ENCODE measurements at places on chromosomes 6 and 20.
A peak's percentile ranks its signal among the peaks of the same experiment; 100 is the strongest.

- DNase-seq, result no peak
Measured at GRCh38 chr20:63956664-63957003, 418 bp upstream of the UCKL1 start.

DNA sequence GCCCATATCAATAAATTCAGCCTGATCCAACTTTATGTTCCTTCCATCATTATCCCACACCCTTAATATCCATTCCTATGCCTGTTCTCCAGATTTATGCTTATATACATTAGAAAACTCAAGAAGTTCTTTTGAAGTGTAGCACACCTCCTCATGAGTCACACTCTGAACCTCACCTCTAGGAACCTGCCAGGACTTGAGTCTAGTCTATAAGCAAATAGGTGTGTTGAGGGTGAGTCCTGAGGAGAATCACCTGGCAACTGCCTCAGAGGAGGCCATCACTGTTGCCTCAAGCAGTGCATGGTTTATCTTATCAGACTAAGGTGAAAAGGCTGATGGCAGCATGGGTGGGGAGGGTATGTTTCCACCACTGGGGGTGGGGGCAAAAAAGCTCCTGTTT lies 496.7 kb downstream of the C6orf118 start:
- DNase-seq, result no peak

DNA sequence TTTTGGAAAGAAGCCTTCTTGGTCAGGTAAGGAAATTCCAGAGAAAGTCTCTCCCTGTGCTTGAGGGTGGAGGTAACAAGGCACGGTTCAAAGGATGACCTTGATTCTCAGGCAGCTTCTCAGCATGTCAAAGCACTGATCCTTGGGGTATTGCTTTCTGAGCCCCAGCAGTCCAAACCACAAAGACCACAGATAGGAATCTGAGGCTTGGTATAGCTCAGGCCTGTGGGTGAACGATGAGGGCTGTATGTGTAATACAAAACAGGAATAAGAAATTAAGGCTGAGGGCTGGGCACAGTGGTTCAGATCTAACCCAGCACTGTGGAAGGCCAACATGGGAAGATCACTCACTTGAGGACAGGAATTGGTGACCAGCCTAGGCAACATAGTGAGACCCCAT lies 70.2 kb upstream of the SLC22A1 start:
- DNase-seq, result peak; percentile 16

- no peak for DNase-seq
Measured at GRCh38 chr6:76214546-76214945, 142.1 kb upstream of the IMPG1 start.

- peak; percentile 93 for DNase-seq
Measured at GRCh38 chr20:38985603-38986170, 23.5 kb downstream of the DHX35 start.

DNA sequence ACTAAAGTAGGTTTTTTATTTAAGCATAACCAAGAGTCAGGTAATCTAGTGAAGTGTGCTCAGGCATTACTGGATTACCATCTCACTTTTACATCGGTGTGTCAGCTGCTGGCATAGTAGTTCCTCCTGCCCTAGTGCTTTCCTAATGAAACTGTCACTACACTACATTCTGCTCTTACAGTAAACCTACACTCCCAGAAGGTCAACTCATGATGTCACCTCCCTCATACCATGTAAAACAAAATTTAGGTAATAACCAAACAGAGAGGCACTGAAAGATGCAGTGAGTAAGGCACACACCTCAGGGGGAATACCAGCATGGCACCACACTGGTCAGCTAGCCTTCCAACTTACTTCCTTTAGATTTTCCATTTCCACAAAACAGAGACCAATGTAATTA lies 23.3 kb downstream of the HUS1B start:
- no peak for DNase-seq

DNA sequence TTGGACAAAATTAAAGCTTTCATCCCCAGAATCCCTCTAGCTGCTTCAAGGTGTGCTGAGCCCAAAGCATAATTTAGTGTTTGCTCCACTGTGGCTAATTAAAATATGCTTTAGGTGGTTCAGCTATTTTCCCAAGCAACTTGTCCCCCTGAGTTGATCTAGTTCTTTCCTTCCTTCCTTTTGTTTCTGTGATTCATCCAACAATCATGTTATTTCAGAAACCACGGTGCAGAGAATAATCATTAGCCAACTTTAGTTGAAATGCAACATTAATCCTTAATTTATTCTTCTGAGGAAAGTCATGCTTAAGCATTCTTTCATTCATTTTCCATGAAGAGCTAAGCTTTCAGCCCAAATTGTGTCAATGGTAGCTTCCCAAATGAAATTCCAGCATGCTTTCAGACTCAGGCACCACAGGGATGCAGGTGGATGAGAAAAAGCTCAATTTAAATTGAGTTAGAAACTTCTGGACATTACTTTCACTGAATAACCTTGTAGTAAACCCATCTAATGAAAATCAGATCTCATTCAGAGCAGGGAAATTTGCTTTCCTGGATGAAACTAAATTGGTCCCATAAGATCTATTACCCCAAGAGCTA lies 209.0 kb upstream of the NT5E start:
- DNase-seq, result no peak

DNA sequence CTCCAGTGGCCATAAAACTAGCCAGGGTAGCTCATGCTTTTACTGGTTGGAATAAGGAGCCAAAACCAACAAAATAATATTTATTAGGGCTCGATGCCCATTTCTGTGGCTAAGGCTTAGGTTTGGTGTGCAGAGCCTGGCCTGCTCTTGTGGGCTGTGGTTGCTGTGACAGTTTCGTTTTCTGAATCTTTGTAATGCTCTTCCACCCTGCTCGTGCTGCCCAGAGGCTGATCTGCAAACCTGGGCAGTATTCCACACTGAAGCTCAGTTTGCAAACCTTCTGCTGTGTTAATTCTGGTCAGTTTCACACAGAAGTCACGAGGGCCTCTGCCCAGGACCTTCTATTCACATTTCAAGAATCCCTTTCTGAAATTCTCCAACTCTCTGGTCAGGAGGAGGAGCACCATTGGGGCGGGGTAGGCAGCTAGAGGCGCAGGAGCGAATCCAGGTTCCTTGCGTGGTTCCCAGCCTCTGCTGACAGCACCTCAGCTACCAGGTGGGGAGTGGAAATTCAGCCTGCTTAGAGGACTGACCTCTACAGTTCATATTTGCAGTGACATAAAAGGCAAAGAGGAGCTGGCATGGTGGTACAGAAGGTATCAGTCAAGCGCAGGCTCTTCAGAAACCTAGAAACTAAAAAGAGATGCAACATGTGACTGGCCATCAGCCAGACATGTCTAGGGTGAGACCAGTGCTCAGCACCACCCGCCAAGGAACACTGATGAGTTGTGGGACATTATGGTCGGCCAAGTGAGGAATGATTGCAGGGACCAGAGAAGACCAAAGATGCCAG lies 14.3 kb upstream of the C20orf144 start:
- DNase-seq, result peak; percentile 85

DNA sequence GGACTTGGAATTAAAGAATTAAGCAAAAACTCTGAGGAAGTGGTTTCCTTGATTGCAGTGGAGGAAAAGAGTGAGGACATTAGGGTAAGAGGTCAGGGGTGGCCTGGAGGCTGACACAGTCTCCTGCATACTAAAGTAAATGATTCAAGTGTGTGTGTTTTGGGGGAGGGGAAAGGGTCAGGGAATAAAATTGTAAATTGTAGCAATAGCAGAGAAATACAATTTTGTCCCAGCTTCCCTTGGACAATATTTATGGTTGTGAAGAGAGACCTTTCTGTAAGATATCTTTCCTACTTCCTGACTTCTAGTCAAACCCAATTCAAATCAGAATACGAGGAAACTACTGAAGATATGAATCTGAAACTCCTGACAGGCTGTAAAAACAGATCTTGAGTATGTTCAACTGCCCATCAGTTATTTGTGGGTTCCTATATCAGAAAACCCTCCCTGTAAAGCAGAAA lies 143.4 kb upstream of the HMGN3 start:
- no peak for DNase-seq

DNA sequence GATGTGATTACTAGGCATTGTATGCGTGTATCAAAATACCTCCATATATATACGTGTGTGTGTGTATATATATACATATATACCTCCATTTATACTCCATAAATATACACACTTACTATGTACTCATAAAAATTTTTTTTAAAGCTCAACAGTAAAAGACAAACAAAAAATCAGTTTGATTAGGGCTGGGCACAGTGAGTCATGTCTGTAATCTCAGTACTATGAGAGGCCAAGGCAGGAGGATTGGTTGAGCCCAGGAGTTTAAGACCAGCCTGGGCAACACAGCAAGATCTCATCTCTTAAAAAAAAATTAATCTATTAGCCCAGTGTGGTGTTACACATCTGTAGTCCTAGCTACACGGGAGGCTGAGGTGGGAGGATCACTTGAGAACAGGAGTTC lies 24.6 kb downstream of the PDSS2 start:
- no peak for DNase-seq

- peak; percentile 9 for DNase-seq
Measured at GRCh38 chr6:124885171-124885570, 77.1 kb upstream of the RNF217 start.

DNA sequence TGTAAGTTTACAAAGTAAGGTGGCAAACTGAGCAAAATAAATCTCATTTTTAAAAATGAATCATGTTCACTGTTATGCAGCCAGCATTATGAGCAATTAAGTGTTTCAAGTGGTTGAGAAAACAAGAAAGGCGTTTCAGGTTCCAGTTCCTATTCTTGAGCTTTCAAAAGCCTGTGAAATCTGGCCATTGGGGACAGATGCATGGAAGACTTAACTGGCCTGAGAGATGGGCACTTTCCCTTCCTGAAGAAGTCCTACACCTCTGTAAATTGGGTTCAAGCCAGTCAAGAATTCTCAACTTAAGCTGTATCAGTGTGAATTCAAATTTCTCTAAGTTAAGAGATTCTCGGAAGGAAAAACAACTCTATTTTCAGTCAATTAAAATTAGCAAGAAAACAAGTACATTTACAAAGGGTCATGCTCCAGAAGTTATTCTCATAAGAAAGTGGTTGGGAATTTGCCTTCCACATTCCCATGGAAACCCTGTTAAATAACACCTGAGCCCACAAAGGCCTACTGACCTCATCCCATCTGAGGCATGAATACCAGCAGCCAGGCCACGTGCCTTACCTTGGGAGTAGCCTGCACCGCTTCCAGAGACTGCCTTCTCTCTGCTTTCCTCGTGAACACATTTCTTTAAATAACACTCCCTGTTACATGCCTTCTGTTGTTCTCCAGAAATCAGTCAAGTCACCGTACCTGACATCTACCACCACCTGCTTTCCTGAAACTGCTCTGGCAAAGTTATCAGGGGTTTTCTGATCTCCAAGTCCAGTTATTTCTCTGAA lies 19.4 kb downstream of the MAP3K5 start:
- peak; percentile 20 for DNase-seq

GRCh38 chr6:166388290-166389004 lies 5.7 kb upstream of the MPC1 start:
- DNase-seq, result no peak

DNA sequence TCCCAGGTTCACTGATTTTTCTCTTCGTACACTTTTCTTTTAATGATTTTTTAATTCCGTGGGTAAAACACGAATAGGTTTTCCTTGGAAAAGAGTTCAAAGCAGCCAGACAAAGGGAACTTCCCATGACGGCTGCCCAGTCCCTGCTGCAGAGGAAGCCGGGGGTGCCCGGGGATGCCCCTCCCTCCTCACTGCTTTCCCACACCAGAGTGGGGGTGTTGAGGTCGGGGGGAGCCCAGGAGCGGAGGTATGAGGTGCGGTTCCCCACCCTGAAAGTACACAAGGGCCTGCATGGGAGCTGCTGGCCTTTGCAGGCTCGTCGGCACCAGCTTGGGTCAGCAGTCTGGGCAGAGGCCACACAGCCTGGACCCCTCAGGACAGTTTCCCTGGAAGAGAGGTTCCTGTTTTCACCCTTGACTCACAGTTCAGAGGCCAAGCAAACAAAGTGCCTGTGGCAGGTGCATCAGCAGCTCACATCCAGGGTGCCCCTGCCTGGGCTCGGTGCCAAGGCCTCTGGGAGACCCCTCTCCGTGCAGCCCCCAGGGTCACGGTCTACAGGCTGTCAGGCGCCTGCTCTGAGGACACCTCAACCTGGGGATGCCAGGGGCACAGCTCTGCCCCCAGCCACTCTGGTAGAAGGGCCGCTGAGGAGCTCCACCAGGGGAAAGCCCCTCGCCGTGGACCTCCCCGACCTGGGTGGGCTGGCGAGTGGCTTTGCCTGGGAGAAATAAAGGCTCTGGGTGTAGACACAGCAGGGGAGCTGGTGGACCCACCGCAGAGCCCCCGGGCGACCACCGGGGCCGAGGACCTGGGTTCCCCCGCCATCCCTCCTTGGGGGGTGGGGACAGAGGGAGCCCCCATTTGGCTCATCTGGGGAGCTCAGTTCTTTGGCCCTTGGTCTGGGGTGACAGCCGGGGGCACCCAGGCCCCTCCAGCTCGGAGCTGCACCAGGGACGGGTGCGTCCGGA lies 15.4 kb upstream of the CHRNA4 start:
- DNase-seq, result no peak

GRCh38 chr6:52106994-52107393 lies 19.6 kb upstream of the PKHD1 start:
- DNase-seq, result no peak

- DNase-seq, result peak; percentile 31
Measured at GRCh38 chr6:139449611-139450000, 75.2 kb upstream of the CITED2 start.

GRCh38 chr6:157066781-157067491 lies 256.4 kb downstream of the TMEM242 start:
- DNase-seq, result no peak

DNA sequence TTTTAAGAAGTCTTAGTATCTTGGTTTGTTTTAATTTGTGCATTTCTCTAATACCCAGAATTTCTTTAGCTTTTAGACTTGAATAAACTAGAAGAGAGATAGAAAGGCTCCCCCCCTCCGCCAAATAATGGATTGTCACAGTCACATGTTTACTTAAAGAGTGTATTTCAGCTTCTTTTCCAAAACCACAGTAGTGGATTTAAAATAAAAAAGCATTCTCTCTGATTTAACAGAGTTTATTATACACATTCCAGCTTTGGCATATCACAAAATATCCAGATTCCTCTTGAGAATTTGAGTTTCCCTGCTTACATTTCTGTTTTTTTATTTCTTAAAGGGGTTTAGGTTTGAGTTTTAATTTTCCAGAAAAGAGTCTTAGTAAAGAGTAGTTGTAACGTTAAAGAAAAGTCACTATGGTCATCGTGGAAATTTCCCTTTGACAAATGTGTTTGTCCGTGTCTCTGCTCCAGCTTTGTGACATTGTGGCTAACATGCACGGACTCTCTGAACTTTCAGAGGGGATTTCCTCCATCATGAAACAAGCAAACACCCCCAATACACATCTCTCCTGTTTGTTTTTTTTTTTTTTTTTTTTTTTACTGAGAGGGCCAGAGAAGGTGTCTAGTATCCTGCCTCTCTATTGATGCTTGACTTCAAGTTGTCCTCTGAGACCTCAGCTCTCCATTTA lies 113.5 kb upstream of the SUPT3H start:
- DNase-seq, result no peak

- no peak for DNase-seq
Measured at GRCh38 chr6:33732817-33733708, 13.6 kb downstream of the IP6K3 start.

Data from astrocyte (in vitro differentiated cells and primary cell).